ENCODE measurements at places on chromosomes 16 and 17.

GRCh38 chr17:233473-233941 lies 52.1 kb upstream of the DOC2B start:
- no peak for DNase-seq

GRCh38 chr16:85157813-85158742 lies 45.8 kb upstream of the CIBAR2 start:
- peak; percentile 45 for DNase-seq

DNA sequence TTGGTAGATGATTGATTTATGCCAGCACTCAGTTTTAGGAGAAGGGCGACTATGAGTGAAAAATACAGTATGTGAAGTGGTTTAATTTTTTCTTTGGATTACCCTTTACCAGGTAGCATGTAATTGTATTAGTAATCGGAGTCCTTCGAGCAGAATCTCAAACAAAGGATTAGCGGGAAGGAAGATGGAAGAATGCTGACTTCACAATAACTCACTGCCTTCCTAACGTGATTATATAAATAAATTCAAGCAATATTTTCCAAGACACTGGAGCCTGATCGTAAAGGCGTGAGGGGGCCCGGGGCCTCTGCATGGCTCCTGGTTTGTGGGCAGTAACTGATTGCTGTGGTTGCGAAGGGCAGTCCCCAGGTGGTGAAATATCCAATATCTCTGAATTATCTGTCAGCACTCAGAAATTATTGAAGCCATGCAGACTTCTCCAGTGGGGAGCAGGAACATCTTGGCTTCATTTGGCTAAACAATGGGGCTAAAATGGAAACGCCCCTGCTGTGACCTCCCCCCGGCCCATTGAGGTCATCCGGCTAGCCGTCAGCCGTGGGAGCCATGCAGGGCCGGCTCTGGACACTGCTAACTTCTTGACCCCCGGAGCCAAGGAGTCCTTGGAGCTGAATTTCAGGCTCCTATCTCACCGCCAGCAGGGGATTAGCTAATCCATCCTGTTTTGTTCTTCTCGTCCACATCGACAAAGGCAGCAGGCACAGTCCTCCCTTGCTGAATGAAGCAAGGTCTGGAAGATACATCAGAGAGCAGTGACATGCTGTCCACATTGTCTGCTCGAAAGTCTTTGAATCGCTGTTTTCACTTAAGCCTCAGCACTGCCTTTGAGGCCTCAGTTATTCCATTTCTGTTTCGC lies 295.9 kb upstream of the N4BP1 start:
- DNase-seq = no peak

DNA sequence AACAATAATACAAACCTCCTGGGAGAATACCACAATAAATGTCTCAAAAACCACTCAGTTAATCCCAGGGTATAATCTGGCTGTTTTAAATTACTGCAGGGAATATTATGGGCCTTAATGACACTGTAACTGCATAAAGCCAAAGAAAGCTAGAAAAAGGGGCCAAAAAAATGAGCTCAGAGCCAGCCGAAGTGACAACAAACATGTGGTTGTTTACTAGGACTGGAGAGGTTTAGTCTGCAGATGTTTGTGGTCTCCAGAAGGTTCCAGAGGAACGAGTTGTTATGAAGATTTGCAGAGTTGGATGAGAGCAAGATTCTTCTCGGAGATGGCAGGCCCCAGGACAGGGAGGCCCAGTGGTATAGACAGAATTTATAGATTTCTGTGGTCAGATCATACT lies 97.1 kb upstream of the AKTIP start:
- DNase-seq = no peak

- DNase-seq = no peak
Measured at GRCh38 chr16:79928142-79928873, 327.8 kb upstream of the MAF start.

- DNase-seq = no peak
Measured at GRCh38 chr17:28293994-28294393, 25.0 kb upstream of the TMEM97 start.

DNA sequence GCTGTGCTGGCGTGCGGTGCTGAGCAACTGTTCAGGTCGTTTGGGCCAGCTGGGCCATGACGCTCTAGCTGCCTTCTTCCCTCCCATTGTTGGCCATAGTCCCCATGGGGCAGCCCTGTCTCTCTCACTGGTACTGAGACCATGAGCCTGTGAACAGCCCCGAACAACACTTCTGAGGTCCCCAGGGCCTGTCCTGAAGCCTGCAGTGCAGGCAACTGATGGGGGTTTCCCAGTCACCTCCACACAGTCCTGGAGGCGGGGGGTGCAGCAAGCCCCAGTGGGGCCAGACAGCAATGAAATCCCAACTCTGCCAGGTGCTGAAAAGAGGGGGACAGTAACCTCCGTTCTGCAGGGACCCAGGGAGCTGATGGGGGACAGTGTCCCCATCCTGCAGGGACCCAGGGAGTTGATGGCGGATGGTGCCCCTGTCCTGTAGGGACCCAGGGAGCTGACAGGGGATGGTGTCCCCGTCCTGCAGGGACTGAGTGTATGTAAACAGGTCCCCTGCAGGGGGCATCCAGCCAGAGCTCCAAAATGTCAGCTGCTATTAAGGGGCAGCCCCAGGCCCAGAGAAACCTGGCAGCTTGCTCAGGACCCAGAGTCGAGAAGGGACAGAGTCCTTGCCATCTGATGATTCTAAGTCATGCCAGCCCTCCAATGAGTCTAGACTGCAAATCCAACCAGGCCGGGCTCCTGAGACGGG lies 30.4 kb downstream of the ENGASE start:
- no peak for DNase-seq

GRCh38 chr17:64718058-64718457 lies 56.0 kb upstream of the SMURF2 start:
- DNase-seq = no peak

- no peak for DNase-seq
Measured at GRCh38 chr16:55325080-55325447, 1.1 kb downstream of the IRX6 start.

GRCh38 chr16:76665571-76666275 lies 388.5 kb downstream of the CNTNAP4 start:
- no peak for DNase-seq

GRCh38 chr17:34222722-34223497 lies 32.2 kb upstream of the CCL2 start:
- DNase-seq = no peak

DNA sequence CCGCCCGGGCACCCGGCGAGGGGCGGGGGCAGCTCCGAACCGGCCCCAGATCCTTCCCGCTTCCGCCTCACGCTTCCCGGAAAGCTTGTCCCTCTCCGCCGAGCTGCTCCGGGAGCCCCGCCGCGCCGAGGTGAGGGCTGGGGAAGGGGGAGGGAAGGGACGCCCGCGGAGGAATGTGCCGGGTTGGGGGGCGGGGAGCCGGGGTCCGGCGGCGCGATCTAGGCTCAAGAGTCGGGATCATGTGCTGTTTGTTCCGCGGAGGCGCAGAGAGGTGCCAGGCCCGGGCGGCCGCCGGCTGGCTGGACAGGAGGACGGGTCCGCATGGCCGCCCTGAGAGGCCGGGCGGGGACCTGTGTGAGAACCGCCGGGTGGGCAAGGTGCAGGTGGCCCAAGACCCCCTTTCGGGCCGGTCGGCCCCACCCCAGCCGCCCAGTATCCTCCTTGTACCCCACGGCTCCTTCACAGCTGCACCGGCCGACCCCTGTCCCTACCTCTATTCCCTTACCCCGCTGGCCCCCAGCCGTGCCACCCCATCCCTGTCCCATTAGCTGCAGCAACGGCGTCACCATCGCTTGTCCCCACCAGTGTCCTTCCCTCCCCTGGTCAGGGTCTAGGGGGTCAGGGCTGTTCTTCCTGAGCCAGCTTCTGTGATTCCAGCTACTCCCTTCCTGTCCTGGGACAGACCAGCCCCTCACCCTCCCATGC lies 429 bp downstream of the KIF1C start:
- DNase-seq = peak; percentile 38

DNA sequence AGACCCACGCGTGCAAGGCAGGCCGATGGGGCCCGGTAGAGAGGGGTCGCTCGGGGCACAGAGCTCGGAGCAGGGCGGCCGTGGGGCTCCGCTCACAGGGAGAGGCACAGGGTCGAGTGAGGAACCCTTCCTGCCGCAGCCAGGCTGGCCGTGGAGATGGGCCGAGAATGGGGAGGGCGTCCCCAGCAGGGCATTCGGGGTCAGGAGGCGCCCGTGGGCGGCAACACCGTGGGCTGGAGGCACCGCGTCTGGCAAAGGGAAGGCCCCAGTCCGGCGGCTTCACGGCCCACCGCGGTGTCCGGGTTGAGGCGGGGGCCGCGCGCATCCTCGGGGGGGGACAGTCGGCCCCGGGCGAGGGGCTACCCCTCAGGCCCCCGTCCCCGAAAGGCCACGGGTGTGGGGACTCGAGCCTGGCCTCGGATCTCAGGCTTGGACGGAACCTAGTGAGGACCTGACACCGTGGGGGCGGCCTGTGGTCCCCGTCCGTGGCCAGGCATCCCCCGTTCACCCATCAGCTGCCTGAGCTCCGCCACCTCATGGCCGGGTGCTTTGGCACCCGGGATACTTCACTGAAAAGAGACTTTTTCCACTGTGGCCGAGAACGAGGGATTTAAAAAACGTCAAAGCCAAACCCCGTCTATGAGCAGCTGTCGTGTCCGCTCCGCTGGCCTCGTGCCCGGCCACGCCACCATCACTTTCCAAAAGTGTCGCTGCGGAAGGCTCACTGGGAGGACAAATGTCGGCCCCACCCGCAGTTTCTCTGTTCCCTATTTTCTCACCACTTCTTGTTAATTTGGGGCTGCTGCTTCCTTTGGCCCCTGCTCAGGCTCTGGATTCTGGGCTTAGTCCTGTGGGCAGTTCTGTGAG lies 73.6 kb downstream of the METRNL start:
- no peak for DNase-seq

GRCh38 chr16:46844771-46845170 lies 13.8 kb upstream of the C16orf87 start:
- no peak for DNase-seq

GRCh38 chr17:1953831-1954230 lies 71.3 kb downstream of the RTN4RL1 start:
- DNase-seq = no peak

- no peak for DNase-seq
Measured at GRCh38 chr16:78591682-78592103, 492.2 kb downstream of the WWOX start.

GRCh38 chr16:22659933-22660332 lies 149.2 kb downstream of the NPIPB5 start:
- DNase-seq = no peak

DNA sequence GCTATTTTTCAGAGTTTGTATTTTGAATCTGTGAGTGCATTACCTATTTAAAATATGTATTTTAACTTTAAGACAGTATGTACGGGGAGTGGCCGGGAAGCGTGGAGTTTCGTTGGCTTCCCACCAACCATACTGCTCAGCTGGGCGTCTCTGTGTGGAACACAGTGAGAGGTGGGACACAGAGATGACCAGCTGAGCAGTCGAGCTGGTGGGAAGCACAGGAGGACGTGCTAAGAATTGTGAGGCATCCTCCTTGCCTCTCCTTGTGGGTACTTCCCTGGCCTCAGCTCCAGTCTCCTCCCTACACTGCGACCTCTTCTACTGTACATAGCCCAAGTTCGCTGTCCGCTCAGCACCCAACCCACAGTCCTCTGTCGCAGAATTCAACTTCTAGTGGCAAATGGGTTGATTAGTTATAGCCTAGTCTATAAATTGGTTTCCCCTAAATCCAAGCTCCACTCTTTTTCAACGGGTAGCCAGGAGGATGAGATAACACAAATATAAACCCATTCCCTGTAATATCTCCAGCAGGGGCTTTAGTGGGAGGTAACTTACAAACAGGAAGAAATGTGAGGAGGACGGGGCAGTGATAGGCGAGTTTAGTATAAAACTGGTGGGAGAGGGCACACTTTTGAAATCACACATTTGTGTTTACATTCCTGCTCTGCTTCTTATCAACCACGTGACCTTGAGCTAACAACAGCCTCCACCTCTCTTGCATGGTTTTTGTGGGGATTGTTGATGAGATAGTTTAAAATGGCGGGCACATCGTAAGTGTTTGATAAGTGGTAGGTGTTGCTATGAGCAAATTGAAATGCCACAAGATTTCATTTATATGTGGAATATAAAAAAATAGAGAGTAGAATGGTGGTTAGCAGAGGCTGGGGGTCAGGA lies 211.9 kb upstream of the HS3ST3A1 start:
- no peak for DNase-seq

DNA sequence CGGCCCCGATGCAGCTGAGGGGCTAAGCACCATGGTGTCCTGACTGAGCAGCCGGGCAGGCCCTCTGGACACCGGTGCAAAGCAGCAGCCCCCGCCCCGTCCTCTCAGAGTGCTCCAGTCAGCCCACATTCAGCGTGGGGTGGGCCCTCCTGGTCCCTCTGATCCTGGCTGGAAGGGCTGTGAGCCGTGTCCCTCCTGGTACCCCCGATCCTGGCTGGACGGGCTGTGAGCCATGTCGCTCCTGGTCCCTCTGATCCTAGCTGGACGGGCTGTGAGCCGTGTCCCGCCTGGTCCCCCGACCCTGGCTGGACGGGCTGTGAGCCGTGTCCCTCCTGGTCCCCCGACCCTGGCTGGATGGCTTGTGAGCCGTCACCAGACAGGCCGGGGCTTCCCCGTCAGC lies 26.9 kb upstream of the ACSF3 start:
- DNase-seq = no peak

DNA sequence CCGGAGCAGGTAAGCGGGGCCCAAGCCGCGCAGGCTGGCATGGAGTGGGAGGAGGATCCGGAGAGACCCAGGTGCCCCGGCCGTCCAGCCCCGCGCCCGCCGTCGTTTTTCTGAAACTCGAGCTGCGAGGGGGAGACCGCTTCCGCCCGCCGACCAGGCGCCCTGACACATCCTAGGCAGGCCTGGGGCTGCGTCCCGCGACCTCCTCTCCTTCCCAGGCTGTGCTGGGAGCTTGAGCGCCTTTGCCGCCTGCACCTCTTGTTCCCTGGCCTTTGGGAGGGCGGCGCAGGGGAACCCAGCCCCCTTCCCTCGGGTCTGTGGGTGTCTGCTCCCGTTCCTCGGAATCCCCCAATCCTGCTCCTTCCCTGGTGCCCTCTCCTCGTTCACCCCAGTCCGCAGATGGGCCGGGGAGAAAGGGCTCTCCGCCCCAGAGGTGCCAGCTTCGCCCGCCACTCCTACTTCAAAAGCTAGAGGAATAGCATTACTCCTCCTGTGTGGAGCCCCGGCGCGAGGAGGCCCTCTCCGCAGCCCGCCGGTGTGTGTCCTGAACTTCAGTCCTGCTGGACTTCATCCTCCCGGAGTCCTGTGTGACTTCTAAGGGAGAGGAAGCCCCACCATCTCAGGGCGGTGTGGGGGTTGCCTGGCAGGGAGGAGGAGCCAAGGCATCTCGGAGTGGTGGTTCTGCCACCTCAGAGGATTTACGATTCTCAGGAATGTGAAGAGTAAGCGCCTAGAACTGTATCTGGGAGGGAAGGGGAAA lies 1.0 kb downstream of the NHERF1 start:
- peak; percentile 65 for DNase-seq

DNA sequence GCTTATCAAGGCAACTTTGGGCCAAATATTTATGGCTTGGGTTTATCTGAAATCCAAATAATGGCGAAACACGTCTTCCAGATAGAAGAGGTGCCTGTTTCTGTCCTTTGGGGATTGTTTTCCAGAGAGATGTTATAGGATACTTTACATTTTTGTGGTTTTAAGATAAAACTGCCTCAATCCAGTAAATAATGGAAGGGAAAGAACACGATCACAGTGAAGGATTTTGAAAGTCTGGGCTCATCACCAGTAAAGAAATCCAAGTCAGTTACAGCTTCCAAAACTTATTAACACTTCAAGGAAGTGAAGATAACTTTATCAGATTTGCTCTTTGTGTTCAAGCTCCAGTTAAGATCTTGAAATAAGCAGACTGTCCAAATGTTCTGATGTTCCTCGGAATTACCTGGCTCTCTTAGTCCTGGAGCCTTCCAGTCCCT lies 30.1 kb downstream of the DNAH2 start:
- no peak for DNase-seq

GRCh38 chr16:84511180-84511800 lies 6.8 kb upstream of the MEAK7 start:
- DNase-seq = peak; percentile 95

Data from activated T-cell treated with anti-CD3 and anti-CD28 coated beads, Interleukin-2, amount 50 U/mL, for 48 hours (primary cell).